Esophagus muscularis mucosa (tissue), 4 donors: ENCODE measurements at places on chromosomes 4 and X. TPM values are rescaled to one million over a fixed set of nuclear protein-coding genes. Genes with fewer than 3 reads are reported as not detected.

Gene ADAMTS3
- total RNA-seq: 1.4 TPM

Gene RTL3
- 2.9 TPM for total RNA-seq

Gene PPA2
- total RNA-seq: 65.6 TPM

Gene SMIM31
- not detected for total RNA-seq

- no peak overlapping the region for H3K4me3 ChIP-seq
- H3K4me1 ChIP-seq: peaks cover 5% of the 10 kb centered on the region
- DNase-seq: no peak
- H3K27me3 ChIP-seq: no peaks in the 10 kb centered on the region
- no peaks in the 10 kb centered on the region for H3K36me3 ChIP-seq
- no peak overlapping the region for H3K27ac ChIP-seq
These were observed 155.8 kb upstream of the IGFBP7 start for GRCh38 chr4:57265831-57266582.

GRCh38 chrX:119573840-119574393 is 446 bp upstream of the UBE2A start:
- peak overlapping the region; percentile 68 for H3K4me3 ChIP-seq
- peak overlapping the region; percentile 95 for H3K27ac ChIP-seq
- H3K36me3 ChIP-seq: no peaks in the 10 kb centered on the region
- no peaks in the 10 kb centered on the region for H3K27me3 ChIP-seq
- DNase-seq: no peak
- peaks cover 28% of the 10 kb centered on the region for H3K4me1 ChIP-seq

- no peaks in the 10 kb centered on the region for H3K36me3 ChIP-seq
- H3K27ac ChIP-seq: no peak overlapping the region
- DNase-seq: no peak
- H3K4me3 ChIP-seq: no peak overlapping the region
- H3K4me1 ChIP-seq: peaks cover 12% of the 10 kb centered on the region
These were observed 363.4 kb upstream of the BOD1L1 start for GRCh38 chr4:13990596-13991589.

DNA sequence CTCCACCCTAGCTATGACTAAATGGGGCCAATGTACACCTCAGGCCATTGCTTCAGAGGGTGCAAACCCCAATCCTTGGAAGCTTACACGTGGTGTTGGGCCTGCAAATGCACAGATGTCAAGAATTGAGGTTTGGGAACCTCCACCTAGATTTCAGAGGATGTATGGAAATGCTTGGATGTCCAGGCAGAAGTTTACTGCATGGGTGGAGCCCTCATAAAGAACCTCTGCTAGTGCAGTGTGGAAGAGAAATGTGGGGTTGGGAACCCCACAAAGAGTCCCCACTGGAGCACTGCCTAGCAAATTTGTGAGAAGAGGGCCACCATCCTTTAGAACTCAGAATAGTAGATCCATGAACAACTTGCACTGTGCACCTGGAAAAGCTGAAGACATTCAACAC is 284.1 kb downstream of the ANTXR2 start:
- H3K4me1 ChIP-seq: peaks cover 8% of the 10 kb centered on the region
- DNase-seq: no peak
- H3K27ac ChIP-seq: no peak overlapping the region
- H3K27me3 ChIP-seq: no peaks in the 10 kb centered on the region
- no peaks in the 10 kb centered on the region for H3K36me3 ChIP-seq

DNA sequence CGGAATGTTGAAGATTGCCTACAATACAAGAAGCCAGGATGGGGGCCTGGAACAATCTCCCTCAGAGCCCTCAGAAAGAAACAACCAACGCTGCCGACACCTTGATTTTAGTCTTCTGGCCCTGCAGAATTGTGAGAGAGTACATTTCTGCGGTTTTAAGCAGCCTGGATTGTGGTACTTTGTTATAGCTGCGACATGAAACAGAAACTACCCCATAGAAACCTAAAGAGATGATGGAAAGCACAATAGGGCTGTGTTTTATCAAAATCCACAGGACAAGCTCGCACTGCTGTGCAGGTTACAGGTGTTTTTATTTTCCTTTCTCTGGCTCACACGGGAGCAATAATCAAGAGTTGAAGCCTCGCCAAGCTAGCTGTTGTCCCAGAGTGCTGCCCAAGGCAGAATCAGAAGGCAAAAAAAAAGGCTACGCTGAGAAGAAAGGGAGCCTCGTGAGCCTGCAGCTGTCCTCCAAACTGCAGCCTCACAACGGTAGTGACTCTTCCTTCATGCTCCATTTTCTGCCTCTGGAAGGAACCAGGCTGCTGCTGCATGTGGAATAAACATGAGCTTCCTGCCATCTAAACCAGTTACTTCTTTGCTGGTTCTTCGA is 232.4 kb downstream of the LDB2 start:
- H3K4me3 ChIP-seq: no peak overlapping the region
- no peak overlapping the region for H3K27ac ChIP-seq
- H3K4me1 ChIP-seq: peaks cover 5% of the 10 kb centered on the region

DNA sequence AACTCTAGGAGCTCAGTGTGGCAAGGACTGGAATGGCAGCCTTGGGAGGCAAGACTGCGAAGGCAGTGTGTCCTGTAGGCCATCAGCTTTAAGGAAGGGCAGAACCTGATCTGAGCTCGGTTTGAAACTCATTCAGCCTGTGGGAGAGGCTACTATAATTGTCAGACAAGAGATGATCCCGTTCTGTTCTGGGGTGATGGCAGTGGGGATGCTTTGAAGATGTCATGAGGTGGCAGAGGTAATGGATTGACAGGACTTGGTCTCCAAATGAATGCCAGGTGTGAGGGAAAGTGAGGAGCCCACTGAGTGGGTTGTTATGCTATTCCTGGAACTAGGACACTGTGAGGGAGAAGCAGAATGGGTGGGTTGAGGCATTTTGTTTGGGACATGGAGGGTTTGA is 144.9 kb downstream of the PJA1 start:
- no peak for DNase-seq
- H3K27me3 ChIP-seq: no peaks in the 10 kb centered on the region
- H3K4me3 ChIP-seq: no peak overlapping the region
- peaks cover 18% of the 10 kb centered on the region for H3K4me1 ChIP-seq

DNA sequence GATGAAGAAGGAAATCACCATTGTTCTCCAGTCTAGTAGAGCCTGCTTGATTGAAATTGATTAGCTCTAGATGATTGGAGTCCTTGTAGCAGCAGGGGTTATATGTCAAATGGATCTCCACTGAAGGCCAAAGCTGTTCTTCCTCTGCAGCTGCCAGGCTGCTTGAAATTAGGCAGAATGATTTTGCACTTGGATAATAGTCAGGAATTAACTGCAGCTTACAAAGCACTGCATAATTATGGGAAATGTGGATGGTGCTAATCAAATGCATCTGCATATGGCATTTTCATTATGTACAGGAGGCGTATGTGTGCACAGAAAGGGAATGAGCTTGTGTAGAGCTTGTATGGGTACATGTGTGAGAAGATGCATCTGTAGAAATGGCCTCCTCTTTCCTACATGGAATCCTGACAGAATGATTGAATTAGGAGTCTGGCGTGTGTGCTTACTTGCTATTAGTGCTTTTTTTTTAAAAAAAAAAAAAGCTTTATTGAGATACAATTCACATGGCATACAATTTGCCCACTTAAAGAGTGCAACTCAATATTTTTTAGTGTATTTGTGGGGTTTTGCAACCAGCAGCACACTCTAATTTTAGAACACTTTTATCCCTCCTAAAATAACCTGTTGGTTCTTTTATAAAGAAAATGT is 65.9 kb downstream of the TMEM131L start:
- H3K27me3 ChIP-seq: no peaks in the 10 kb centered on the region
- peaks cover 60% of the 10 kb centered on the region for H3K4me1 ChIP-seq
- no peak overlapping the region for H3K27ac ChIP-seq

- no peak overlapping the region for H3K27ac ChIP-seq
- H3K4me1 ChIP-seq: no peaks in the 10 kb centered on the region
- H3K36me3 ChIP-seq: no peaks in the 10 kb centered on the region
These were observed 133.8 kb downstream of the DDX53 start for GRCh38 chrX:23133551-23133950.

DNA sequence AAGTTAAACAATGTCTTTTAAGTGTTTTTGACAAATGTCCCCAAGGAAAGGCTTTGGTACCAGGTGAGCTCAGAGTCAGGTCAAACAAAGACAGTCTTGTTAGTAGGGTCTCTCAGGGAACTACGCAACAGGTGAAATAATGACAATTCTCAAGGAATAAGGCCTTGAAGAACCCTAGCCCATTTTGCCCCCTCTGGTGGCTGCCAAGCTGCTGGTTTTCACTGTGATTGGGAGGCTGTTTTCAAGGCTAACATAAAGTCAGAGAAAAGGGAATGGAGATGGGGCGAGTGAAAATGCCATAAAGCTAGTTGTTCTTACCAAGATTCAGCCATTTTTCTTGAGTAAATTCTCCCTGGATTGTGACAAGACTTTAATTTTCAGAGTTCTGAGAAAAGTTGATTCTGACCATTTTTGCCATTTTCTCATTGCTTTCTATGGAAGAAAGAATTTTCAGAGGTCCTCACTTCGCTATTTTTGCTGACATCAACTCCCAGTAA is 58.7 kb downstream of the RWDD4 start:
- no peaks in the 10 kb centered on the region for H3K27me3 ChIP-seq
- no peaks in the 10 kb centered on the region for H3K4me1 ChIP-seq
- no peak overlapping the region for H3K4me3 ChIP-seq
- no peak for DNase-seq

DNA sequence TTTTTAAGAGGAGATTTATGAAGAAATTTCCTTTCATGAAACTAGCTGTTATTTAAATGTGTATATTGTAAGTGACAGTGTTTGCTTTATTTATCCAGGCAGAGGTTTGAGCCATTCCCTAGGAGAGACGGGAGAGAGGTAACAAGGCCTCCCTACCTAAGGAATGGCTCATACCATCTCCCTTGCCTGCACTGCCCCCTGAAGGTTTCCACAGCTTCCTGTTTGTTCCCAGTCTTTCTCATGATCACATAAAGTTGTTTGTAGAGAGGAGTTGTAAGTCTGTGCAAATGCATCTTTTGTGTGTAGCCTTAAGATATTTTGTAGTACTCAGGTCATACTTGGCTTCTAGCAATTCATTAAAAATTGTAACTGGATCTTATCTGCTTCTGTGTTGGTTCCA is 1504.5 kb upstream of the PCDH10 start:
- no peak for DNase-seq
- no peaks in the 10 kb centered on the region for H3K4me1 ChIP-seq
- H3K4me3 ChIP-seq: no peak overlapping the region
- H3K27me3 ChIP-seq: no peaks in the 10 kb centered on the region
- no peaks in the 10 kb centered on the region for H3K36me3 ChIP-seq

DNA sequence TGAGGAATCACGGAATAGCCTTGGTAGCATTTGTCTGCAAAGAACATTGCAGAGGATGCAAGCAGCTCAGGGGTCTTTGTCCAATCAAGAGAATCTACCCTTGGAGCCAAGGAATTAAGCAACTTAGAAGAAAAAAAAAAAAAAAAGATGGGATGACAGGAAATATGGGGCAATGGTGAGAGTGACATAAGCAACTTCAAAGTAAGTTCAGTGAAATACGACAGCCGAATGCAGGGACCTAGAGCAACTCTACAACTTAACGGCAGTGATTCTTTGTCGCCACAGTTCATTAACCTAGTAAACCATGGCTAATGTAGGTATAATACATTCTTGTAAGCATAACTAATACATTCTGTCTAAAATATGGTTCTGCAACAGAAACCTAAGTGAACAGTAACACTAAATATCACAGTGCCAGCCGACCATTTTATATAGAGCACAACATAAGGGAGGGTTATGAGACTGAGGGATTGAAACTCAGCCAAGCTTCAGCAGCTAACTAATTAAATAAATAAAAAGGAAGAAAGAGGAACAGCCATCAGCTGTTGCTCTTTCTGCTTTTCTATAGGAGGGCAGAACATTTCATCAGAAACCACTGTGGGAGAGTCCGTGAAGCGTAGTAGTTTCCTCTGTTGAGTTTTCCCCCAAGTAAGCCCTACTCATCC is 74.7 kb downstream of the PPARGC1A start:
- DNase-seq: no peak
- peaks cover 10% of the 10 kb centered on the region for H3K36me3 ChIP-seq
- H3K27ac ChIP-seq: no peak overlapping the region

DNA sequence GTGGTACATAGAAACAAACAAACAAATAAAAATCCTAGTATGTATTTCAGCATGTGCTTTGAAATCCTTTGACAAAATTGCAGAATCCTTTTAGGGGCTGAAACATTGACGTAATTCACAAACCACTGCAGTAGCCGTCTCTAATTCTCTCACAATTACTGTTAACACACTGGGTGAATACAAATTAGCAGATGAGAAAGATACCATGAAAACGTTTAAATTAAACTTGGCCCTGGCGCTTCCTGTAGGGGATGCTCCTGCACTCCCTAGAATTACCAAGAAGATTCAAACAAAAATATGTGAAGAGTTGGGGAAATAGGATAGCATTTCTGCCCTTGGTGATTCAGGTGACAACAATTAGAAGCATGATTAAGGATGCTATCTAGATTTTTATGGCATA is 772.5 kb upstream of the PRKX start:
- no peak overlapping the region for H3K4me3 ChIP-seq
- H3K36me3 ChIP-seq: no peaks in the 10 kb centered on the region
- no peaks in the 10 kb centered on the region for H3K4me1 ChIP-seq
- H3K27me3 ChIP-seq: no peaks in the 10 kb centered on the region

DNA sequence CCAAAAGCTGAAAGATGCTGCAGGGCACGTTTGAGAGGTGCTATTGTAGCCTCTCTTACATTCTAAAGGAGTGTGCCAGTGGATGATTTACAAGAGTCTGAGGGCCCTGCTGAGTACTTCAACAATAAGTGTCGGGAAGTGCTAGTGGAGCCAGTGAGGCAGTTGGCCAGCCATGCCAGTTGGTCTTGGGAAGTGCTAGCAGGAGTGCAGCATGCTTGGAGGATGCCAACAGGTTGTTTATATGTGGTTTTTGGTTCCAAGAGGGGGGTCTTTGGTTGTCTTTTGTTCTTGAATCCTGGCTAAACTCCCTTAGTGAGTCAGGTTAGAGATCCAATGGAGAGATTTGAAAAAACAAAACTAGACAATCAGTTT is 335.3 kb downstream of the PABPC4L start:
- no peak for DNase-seq
- H3K27ac ChIP-seq: no peak overlapping the region
- no peaks in the 10 kb centered on the region for H3K4me1 ChIP-seq

DNA sequence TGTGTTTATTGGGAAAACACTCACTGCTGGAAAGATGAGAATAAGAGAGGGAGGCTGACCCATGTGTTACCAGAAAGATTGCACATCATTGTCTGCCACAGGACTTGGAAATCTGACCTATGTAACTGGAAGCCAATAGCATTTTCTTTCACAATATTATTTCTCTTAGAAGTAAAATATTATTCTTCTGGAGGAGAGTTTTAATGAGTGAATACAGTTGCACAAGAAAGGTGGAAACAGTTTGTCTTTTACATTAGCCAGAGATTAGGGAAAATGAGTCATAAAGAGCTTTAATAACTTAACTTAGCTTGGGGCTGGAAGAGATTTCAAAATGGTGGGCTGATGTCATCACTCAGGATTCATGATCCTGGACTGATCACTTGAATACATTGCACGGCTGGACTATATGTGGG is 31.5 kb upstream of the LNX1 start:
- H3K4me1 ChIP-seq: no peaks in the 10 kb centered on the region
- H3K27ac ChIP-seq: no peak overlapping the region
- H3K27me3 ChIP-seq: no peaks in the 10 kb centered on the region
- no peaks in the 10 kb centered on the region for H3K36me3 ChIP-seq
- no peak for DNase-seq
- H3K4me3 ChIP-seq: no peak overlapping the region

- DNase-seq: no peak
- no peak overlapping the region for H3K4me3 ChIP-seq
- no peaks in the 10 kb centered on the region for H3K27me3 ChIP-seq
- H3K4me1 ChIP-seq: peaks cover 35% of the 10 kb centered on the region
These were observed 168.4 kb upstream of the GK2 start for GRCh38 chr4:79576429-79576753.
